ENCODE measurements at places on chromosomes 2 and 18.
A peak's percentile ranks its signal among the peaks of the same experiment; 100 is the strongest.

DNA sequence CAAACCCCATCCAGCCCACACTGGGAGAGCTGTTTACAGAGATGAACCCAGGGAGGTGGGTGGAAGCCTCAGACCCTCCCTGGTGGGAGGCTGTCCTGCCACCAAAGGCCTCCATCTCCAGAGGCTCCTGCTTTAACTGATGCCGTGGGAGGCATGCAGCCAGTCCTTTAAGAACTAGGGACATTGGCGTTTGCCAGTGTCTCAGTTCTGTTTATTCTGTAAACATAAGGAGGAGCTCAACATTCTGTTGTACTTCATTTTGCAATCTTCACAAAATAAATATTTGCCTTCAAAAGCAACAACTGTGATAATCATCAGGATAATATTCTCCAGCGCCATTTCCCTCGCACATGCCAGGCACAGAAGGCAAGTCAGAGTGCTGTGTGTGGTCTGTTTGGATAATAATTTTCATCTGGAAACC lies 6.8 kb downstream of the EDAR start:
- no peak for DNase-seq

- no peak for DNase-seq
These were observed 66.7 kb downstream of the MBD2 start for GRCh38 chr18:54157646-54158385.

DNA sequence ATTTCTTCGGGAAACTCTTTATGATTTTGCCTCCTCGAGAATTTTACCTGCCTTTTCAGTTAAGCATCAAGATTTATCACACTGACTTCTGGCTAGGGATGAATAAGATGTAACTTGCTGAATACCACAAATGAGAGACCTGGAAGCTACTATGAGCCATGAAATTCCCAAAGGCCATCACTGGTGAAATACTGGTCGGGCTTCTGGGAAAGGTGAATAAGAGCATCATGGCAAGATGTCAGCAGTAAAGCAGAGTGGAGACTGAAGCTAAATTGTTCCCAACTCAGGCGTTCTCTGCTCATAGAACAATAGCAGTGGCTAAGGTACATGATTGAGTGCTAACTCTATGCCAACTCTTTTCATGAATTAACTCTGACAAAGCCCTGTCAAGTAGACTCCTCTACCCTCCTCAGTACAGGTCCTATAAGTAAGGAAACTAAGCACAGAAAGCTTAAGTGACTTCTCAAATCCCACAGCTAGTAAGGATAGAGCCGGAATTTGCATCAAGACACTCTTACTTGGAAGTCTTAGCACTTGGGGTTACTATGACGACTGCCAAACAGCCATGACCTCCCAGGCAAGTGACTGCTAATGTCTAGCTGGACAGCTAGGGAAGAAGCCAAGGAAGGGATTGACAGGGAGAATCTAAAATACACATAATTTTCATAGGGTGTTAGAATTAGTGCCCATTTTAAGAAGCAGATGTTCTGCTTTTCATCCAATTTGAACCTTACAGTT lies 22.7 kb upstream of the DSC3 start:
- no peak for DNase-seq

DNA sequence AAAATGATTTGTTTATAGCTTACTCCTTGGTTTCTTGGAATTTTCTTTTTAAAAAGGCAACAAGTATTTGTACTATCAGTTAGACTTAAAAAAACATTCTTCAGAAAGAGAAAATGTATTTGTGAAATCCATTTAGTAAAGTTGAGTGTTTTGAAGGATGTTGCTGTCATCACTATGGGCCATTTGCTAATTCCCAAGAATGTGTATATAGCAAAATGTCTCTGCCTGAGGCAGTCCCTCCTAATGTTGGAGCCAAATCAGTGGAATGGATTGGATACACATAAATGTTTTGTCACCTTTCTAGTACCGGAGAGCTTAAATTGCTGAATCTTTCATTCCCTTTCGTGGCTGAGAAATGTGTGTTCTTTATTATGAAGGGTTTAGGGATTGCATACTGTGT lies 890.2 kb upstream of the ZEB2 start:
- no peak for DNase-seq

DNA sequence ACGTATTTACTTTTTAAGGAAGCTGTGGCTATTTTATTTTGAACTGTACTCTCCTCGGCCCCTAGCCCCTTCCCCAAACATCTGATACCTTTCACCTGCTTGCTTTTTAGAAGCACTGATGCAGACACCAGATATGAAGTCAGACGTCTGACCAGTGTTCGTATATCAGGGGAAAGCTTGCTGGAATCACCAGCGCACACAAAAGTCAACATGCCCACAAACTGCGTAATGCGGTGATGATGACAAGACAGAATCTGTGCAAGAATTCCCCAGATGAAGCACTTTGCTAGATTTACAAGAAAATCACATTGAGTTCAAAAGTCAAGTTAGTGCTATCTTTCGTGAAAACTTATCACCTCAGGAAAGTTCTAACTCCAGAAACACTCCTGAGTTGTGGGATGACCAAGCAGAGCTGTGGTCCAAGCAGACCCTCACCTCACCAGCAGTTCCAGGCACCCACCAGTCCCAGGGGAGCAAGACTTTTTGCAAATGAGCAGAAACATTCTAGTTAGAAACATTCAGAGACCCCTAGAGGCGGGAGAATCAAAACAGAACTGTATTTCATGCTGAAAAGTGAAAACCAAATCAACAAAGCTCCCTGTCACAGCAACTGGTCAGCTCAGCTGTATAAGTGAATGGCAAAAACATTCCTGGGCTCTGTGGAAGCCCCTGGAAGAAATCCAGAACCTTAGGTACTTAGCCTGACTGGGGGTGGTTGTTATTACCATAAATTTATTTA lies 55.7 kb downstream of the INO80C start:
- DNase-seq, result no peak

- no peak for DNase-seq
These were observed 377.6 kb upstream of the NETO1 start for GRCh38 chr18:73245345-73245744.

- DNase-seq, result peak; percentile 79
These were observed 72.9 kb downstream of the EN1 start for GRCh38 chr2:118774458-118775133.

GRCh38 chr2:111201214-111201613 lies 80.5 kb downstream of the BCL2L11 start:
- no peak for DNase-seq

GRCh38 chr2:224377751-224378700 lies 23.9 kb downstream of the FAM124B start:
- DNase-seq, result no peak

- no peak for DNase-seq
These were observed 190.1 kb upstream of the RND3 start for GRCh38 chr2:150677551-150677950.

- DNase-seq, result no peak
These were observed 22.3 kb downstream of the SLC35F5 start for GRCh38 chr2:113734185-113734584.

DNA sequence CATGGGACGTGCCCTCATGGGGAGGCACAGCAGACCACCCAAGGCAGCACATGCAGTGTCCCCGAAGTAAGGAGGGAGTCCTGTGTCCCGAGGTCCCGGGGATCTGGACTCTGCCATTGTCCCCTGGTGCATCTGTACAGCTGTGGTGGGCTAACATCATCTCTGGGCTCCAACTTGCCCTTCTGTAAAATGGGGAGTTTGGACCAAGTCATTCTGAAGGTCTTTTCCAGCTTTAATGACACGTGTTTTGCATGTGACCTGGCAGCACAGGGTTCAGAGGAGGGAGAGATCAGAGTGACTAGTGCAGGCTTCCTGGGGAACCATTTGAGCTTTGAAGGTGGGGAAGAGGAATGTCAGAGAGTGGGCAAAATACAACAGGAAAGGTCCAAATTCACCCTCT lies 21.5 kb downstream of the ITM2C start:
- DNase-seq, result no peak

GRCh38 chr2:123961576-123961975 lies 63.5 kb upstream of the CNTNAP5 start:
- no peak for DNase-seq

GRCh38 chr2:217263756-217264155 lies 403.9 kb upstream of the TNP1 start:
- DNase-seq, result no peak

- DNase-seq, result no peak
These were observed 375.1 kb upstream of the KCNH7 start for GRCh38 chr2:163213661-163214081.

DNA sequence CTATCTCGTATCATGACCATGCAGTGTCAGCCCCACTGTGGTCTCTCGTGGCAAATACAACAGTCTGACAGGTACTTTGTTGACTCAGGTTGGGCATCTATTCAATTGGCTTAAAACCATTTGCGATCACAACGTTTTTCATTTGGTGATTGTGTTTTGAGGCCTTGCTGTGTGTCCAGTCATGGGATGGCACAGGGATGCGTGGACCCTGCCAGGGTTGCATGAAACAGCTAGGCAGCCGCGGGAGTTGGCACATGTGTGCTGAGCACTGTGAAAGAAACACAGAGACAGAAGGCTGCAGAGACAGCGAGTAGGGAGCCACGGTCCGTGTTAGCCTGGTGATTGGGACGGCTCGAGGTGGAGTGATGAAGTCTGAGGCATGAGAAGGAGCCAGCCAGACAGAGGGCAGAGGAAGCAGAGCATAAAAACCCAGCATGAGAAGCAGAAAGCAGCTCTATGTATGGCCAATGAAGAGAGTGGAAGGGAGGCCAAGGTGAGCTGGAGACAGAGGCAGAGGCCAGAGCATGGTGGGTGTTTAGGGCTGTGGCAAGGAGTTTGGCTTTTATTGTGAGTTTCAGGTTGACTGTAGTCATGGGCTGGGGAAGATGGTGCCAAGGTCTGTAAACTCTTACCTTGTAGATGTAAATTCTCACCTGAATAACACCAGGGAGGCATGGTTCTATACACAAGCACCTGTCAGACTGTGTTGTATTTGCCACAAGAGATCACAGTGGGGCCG lies 31.8 kb upstream of the IL1R1 start:
- DNase-seq, result no peak
